ENCODE measurements at places on chromosomes 3 and 15.

DNA sequence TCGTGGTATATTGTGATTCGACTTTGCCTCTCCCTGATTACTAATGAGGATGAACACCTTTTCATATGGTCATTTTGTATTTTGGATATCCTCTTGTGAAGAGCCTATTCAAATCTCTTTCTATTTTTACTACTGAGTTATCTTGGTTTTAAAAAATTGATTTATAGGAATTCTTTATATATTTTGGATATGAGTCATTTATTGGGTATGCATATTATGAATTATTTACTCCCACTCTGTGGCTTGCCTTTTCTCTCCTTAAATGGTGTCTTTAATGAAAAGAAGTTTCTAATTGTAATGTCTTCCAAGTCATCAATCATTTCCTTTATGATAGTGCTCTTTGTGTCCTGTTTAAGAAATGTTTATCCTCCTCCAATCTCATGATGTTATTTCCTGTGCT, 191.5 kb upstream of the DPH6 start:
- no peak for DNase-seq

- DNase-seq, result no peak
These were observed 14.6 kb downstream of the SMAD6 start for GRCh38 chr15:66716656-66717020.

DNA sequence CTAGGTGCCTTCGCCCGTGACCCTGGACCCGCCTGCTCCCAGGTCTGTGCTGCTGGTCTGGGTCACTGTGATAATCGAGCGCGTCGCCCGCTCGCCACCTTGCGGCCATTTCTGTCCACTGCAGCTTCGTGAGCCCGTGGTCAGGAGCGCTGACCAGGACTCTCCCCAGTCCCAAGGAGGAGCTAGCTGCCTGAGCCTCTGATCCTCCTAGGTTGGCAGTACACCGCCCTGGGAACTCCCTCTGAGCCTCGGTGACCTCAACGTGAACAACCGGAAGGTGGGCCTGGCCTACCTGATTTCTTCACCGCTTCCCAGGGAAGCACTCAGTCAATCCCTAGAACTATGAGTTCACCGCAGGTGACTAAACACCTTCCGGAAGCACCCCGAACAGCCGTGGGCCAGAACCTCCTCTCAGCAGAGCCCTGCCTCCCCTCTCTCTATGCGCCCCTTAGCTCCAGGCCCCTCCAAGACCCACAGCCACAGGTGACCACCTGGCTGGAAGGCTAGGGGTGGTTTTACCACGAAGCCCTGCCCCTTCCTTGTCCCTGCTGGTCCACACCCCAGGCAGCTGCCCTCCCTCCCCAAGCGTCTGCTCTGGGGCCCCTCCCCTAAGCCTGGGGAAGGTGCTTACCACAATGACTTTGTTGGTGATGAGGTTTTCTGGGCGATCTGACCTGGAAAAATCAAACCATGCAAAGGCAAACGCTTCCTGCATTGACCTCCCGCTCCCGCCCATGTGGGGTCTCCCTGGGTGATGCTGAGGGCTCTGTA, 9.7 kb downstream of the PLA2G4D start:
- no peak for DNase-seq

- no peak for DNase-seq
These were observed 8.7 kb upstream of the PLA2G4F start for GRCh38 chr15:42165106-42165505.

- DNase-seq, result no peak
These were observed 3.8 kb downstream of the STT3B start for GRCh38 chr3:31536497-31536896.

DNA sequence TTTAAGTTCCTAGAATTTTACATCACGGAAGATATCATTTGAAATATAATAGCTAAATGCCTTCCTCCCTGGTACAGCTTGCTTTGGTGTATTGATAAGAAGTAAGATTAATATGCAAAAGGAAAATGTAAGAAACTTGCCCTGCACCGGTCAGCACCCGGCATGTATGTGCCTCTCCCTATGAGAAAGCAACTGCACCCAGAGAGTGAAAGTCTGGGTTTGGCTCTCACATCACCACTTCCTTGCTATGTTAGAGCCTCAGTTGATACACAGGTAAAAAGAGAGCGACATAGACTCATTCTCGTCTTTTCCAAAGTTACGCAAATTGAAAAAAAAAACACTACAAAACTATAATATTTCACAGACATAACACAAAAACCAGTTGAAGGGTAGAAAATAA, 96.7 kb downstream of the FOXP1 start:
- no peak for DNase-seq

- no peak for DNase-seq
These were observed 32.2 kb upstream of the TAMM41 start for GRCh38 chr3:11878837-11879236.

GRCh38 chr3:151085889-151086483, 522 bp downstream of the MED12L start:
- DNase-seq, result no peak

DNA sequence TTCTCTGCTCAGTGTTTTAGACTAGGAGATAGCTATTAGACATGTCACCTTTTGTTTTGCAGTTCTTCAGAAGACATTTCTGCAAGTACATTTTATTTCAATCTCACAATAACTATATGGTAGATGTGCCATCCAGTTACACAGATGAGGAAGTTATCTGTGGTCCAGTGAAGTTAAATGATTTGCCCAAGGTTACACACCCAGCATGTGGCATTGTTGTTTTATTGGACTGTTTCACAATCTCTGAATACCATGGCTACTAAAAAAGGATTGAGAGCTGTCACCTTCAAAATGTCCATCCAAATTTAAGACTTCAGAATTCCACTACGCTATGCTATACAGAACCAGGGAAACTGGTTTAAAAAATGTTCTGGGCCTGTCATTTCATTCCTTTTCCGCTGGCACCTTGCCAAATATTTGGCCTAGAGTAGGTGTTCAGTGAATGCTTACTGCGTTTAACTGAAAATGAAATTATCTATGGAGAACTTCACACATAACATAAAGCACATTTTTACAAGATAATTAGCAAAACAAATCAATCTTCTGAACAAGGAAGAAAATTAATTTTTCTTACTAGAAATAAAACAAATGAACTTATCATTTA, 20.2 kb downstream of the TM6SF1 start:
- no peak for DNase-seq

GRCh38 chr3:62214850-62215249, 158.5 kb downstream of the FEZF2 start:
- no peak for DNase-seq

- DNase-seq, result no peak
These were observed 93.7 kb downstream of the ABI3BP start for GRCh38 chr3:100899440-100900091.

- no peak for DNase-seq
These were observed 42.7 kb downstream of the ITGA11 start for GRCh38 chr15:68389041-68389930.
